EH (cell line): ENCODE measurements at places on chromosomes 1 and 21.

DNA sequence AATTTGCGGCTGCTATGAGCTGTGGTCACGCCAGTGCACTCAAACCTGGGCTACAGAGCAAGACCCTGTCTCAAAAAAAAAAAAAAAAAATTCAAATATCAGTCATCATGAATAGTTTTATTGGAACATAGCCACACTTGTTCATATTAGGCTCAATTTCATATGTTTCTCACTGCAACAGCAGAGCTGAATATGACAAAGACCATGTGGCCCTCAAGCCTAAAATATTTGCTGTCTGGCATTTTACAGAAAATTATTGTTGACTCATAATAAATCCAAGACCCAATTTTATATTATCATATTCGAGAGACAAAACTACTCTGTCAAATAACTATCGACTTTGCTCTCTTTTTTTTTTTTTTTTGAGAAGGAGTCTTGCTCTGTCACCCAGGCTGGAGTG lies 11.0 kb downstream of the BECN2 start:
- DNase-seq = no peak

- peak; percentile 19 for DNase-seq
Observed at GRCh38 chr1:205680073-205680851, at the start of gene SLC45A3. Gene SLC45A3, minus strand, starts transcription at chr1:205680509. Its CDS starts 15,853 bp downstream, at chr1:205664656.

- DNase-seq = peak; percentile 15
Observed at GRCh38 chr1:916173-917075, 7.3 kb upstream of the SAMD11 start.

DNA sequence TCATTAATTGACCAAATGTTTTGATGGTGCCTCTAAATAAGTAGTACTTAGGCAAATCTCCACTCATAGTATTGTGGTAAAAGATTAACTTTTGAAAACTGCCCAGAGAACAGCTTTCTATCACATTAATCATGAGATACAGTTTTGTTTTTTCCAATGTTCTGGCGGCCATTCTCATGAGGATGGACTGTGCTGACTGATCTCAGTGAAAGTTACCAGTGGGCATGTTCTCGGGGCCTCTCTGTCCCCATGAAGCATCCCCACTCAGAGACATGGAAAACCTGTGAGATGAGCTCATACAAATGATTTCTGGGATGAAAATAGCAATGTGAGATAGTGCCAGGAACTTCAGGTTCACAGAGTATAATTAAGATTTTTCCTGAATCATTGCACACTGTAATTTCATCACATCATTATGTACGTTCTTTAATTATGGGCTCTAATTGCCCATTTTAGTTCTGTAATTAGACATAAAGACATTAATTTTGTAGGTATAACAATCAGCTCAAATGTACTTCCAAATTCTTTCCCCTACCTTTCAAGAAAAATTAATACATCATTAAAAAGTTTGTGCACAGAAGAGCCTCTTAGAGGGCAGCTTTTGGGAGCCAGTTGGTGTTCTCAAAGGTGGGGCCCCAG lies 40.5 kb downstream of the DDR2 start:
- DNase-seq = peak; percentile 59

- no peak for DNase-seq
Observed at GRCh38 chr1:63802109-63802508, 28.3 kb downstream of the ROR1 start.

DNA sequence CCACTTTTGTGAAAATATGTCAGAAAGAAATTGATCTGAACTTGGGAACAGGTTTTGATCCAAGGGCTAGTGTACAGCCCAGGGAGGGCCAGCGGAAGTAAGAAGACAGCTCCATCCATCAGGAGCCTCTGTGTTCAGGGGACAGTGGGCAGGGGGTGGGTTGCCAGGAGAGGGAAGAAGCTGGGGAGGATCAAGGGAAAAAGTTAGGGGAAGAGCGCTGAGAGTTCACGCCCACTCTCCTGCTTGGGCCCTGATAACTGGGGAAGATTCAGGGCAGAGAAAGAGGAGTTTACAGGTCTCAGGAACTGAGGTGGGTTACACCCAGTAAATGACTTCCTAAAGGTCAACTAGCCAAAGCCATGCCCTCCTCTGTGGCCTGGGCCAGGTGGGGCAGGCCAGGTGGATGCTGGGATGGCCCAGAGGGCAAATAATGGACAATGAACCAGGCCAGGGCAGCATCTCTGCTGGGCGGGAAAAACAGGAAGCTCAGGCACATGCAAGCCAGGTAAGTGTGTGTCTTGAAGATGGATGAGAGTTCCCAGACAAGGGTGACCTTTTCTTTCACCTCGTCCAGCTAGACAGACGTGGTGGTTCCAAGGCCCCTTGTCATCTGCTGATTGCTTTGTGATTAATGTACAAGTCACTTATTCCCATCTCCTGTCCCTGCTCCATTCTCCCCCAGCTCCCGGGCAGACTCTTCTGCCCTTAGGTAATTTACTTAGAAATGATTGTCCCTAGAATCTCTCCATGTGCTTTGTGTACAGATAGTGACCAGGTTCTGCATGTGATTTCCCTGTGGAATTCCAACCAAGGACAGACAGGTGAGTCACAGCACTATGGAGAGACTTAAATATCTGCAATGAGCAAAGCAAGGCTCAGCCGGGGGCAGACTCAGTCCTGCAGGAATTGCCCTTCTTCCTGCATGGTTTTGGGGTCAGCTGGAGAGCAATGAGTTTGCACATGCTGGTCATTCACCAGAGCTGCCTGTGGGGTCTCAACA lies 57.0 kb downstream of the MDM4 start:
- peak; percentile 44 for DNase-seq

GRCh38 chr1:184854496-184855140 lies 100.0 kb upstream of the EDEM3 start:
- peak; percentile 62 for DNase-seq

GRCh38 chr1:100622506-100622905 lies 84.6 kb downstream of the GPR88 start:
- DNase-seq = no peak

GRCh38 chr1:233631810-233632405 lies 18.0 kb downstream of the KCNK1 start:
- no peak for DNase-seq

- no peak for DNase-seq
Observed at GRCh38 chr1:17008208-17008855, 3.4 kb downstream of the ATP13A2 start.

DNA sequence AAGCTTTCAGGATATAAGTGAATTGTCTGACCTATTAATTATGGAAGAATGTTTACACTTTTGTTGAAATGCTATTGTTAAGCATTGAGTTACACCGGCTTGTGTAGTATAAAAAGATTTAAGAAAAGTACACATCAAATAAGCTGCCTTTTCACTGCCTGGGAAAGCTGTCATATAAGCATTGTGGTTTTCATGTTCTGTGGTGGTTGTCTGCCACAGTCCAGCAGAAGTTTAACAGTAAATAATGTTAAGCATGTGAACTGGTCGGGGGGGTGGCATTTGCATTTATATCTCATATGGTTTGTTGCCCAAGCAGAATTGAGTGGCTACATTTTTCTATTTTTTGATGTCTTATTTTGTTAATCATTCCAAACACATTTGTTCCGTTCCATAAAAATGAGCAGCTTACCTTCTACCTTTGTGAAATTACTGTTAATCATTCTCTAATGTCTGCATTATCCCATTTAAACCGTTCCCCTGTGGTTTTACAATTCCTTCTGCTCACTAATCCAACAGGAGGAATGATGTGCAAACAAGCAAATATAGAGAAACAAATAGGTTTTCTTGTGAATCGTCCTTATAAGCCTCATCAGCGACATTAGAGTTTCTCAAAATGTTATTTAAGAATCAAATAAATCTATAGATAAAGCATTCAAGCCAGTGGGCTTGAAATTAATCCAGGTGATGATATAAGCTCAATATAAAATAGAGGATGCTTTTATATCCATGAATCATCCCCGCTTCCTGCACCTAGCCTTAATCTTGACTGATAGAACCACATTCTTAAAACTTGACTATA lies 160.8 kb upstream of the SAMSN1 start:
- DNase-seq = no peak

GRCh38 chr1:53508991-53509666 lies 49.9 kb downstream of the DMRTB1 start:
- peak; percentile 53 for DNase-seq

DNA sequence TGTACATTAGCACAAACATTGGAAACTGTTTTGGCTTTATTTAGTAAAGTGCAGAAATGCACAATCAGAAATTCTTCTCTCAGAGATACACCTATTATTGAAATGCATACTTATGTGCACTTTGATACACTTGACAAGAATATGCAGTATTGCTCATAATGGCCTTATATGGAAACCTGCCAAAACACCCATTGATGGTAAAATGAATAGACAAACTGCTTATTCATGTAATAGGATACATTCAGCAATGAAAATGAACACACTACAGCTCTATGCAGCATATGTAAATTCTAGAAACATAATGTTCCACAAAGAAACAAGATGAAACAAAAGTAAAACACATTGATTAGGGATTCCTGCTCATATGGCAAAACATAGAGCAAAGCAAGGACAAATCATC lies 223.9 kb downstream of the S1PR1 start:
- DNase-seq = no peak
